ENCODE measurements at places on chromosomes 16 and 17.
A peak's percentile ranks its signal among the peaks of the same experiment; 100 is the strongest.

DNA sequence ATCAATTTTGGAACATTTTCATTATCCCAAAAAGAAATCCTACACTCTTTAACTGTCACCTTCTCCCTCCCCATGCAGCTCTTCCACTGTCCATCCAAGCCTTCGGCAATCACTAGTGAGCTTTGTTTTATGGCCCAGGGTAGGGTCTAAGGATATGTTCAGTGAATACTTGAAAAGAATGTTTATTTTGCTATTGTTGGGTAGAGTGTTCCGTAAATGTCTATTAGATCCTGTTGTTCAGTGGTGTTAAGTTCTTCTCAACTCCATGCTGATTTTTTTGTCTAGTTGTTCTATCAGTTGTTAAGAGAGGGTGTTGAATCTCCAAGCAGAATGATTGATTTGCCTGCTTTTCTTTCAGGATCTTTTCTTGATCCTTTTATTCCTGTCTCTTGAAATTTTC is 29.9 kb downstream of the SPECC1 start:
- no peak for DNase-seq

DNA sequence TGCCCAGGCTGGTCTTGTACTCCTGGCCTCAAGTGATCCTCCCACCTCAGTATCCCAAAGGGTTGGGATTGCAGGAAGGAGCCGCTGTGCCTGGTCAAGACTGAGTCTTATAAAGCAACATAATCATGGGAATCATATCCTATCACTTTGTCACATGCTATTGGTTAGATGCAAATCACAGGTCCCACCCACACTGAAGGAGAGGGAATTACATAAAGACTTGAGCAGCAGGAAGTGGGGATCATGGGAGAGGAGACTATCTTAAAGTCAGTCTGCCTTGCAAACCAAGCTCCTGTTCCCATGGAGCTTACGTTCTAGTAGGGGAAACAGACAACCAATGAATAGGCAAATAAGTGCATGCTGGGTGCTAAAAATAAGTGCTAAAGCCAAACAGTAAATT is 28.3 kb upstream of the TENT4B start:
- DNase-seq, result no peak

DNA sequence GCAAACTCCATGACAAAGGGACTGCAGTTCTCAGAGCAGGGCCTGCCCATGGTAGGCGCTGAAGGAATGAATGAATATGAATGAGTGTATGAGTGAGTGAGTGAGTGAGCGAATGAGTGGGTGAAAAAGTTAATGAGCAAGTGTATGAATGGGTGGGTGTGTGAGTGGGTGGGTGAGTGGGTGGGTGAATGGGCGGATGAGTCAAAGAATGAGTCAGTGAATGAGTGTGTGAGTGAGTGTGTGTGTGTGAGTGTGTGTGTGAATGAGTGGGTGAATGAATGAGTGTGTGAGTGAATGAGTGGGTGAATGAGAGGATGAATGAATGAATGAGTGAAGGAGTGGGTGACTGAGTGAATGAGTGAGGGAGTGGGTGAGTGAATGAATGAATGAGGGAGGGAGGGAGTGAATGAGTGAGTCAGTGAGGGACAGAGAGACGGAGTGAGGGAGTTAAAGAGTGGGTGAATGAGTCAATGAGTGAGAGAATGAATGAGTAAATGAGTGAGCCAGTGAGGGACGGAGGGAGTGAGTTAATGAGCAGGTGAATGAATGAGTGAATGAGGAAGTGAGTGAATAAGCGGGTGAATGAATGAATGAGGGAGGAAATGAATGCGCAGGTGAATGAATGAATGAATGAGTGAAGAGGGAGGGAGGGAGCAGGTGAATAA is 11.1 kb upstream of the CHMP6 start:
- no peak for DNase-seq

DNA sequence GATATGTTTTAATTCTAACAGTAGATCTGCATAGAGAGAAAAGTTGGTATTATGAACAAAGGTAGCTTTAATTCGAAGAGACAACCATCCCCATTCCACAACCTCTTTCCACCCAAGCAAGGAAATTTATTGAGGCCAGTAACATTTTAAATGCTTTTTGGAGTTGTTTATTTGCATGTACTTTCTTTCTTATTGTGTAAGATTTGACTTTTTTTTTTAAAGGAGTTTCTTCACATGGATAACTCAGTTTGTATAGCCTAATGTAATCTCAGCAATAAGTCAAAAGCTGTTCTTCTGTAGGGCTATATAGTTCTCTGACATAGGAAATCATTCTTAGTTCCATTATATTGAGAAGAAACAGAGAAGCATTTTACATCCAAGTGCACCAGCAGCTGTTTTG is 163.3 kb downstream of the PRKCA start:
- DNase-seq, result no peak

DNA sequence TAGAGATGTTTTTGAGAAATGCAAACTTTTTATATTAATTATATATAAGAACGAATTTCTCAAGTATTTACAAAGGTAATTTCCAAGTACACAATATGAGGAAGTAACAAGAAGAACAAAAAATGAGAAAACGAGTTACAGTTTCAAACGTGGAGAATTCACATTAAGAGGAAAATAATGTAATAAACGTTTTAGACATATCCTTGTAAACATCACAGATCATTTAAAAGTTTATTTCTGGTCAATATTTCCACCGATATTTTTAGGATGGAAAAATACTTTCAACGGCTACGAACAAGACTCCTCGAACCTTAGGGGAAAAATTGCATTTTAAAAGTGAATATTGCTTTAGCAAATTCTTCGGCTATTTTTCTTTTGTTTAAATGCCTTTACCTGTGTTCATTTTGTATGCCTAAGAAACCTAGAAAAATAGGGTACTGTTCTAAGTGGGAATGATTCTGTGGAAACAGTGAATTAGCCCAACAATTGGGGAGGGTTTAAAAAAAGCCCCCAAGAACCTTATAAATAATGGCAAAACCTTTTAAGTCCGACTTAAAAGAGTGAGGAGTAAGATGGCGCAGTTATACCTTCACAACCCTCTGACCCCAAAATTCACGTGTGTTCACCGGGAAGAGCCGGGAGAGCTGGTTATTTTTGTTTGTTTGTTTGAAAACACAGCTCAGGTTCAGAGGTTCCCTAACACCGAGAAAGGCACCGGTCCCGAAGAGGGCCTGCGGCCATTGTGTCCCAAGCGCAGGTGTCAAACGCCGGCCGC is 3.3 kb downstream of the HNF1B start:
- DNase-seq, result no peak

DNA sequence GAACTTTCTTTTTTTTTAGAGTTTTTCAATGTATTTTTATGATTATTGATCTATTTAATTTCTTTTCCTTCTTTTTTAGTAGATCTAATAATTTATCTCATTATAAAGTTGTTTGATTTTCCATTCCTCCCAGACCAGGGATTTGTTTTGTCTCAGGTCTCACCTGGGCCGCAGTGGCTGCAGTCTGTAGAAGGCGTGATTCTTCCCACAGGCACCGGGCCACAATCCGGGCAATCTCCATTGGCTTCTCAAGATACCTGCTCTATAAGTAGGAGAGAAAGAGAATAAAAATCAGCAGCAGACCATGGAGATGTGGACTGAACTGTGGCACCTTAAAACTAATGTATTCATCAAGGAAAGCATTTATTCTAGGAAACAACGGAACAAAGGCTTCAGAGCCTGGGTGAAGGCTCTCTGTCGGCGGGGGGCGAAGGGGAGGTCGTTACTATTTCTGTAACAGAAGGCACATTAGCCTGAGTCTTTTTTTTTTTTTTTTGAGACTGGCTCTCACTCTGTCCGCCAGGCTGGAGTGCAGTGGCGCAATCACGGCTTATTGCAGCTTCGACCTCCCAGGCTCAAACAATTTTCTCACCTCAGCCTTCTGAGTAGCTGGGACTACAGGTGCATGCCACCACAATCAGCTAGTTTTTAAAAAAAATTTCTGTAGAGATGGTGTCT is 42.7 kb downstream of the STAT3 start:
- DNase-seq, result no peak

DNA sequence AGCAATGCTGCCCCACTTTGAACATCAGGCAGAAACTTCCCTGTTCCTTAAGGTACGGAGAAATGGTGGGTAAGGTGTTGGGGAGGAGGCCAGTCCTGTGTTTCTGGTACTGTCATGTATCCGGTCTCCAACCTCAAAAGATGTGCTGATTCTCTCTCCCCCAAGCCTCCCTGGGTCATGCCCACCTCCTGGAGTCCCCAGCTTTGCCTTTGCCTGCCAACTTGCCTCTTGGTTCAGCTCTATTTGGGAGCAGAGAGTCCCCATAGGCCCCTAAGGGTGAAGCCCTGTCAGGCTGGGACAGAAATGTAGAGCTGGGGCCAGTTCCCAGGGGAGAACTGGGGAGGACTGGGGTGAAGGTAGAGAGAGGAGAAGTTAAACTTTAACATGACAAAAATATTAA is 1.6 kb upstream of the TBX21 start:
- DNase-seq, result no peak

GRCh38 chr17:82489117-82489516 is 30.4 kb upstream of the FOXK2 start:
- DNase-seq, result no peak

- no peak for DNase-seq
Observed at GRCh38 chr17:50792132-50792531, 24.8 kb upstream of the ANKRD40CL start.

- no peak for DNase-seq
Observed at GRCh38 chr16:72805486-72805885, 242.4 kb downstream of the ZFHX3 start.

DNA sequence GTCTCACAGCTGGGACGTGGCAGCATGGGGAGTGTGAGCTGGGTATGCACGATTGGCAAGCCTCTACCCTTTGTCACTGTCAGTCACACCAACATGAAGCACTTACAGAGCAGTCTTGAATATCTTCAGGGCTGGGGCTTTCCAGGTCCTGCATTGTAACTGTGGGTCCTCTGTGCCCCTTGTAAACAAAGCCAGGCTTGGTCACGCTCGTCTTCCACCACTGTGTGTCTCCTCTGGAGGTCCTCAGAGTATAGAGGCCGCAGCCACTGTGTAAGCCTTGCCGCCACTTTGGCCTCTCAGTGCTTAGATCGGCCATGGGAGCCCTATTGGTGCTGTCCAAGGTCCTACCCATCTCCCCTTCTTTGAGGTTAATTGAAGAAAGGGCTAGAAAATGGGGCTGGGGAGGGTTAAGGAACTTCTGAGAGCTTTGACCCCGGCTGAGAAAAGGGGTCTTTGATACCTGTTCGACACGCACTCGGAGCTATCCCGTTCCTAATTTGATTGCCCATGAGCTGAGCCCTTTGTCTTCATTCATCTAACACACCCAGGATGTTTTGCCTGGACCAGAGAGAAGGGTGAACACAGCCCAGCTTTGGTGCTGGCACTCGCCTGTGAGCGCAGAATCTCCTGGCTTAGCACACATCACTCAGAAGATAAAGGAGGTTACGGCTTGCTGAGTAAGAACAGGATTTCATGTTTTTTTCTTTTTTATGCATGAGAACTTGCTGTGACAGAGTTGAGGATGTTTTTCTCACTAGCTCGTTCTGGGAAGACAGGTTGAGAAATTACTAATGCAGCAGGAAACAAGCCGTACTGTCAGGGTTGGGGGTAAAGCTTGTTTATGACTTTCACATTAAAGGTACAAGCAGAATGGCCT is 267.9 kb downstream of the CPPED1 start:
- no peak for DNase-seq

GRCh38 chr16:67862623-67863583 is 9.9 kb upstream of the EDC4 start:
- no peak for DNase-seq

DNA sequence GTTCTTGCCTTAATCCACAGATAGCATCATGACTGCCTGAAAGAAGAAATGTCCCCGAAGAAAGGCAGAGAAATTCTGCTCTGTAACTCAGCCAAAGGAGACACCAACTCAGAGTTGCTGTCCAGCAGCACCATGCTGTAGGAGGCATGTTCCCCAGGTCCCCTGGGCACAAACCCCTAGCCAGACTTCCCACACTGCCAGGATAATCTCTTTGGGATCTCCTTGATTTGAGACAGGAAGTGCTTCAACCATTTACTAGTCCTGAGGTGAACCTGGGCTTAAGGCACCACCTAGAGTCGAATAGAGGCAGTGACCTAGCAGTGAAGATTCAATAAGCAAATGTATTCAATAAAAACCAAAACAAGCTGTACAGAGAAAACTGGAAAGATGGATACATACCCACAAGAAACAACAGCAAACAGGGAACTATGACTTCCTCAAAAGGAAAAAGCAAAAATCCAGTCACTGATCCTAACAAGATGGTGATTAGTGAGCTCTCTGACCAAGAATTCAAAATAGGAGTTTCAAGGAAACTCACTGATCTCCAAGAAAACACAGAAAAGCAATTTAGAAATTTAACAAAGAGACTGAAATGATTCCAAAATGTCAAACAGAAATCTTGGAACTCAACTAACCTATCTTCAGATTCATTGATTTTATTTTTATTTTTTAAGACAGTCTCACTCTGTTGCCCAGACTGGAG is 5.7 kb downstream of the OR4D2 start:
- peak; percentile 6 for DNase-seq

GRCh38 chr16:48123104-48123788 is 32.5 kb downstream of the ABCC12 start:
- DNase-seq, result peak; percentile 99

DNA sequence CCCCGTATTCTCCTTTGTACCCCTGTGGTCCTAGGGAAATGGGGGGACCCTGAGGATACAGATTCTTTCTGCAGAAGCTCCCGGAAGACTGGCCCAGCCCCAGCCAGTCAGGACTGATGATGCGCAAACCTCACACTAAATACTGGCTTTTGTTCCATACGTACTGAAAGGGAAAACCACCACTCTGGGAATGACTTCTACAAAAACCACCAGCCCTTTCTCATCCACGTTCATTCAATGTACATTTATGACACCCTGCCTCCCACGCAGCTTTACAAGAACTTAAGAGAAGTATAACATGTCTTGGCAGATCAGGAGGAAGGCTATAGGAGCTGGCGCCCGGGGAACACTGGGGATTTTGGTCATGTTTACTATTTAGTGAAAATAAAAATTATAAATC is 70.6 kb downstream of the MARCHF10 start:
- no peak for DNase-seq

Data from non-pigmented ciliary epithelial cell (primary cell).